ENCODE measurements at places on chromosomes 7 and 10. TPM values are rescaled to one million over a fixed set of nuclear protein-coding genes. Genes with fewer than 3 reads are reported as not detected.

CCDC146 gene
- 1.4 TPM for total RNA-seq

SFRP5 gene
- total RNA-seq: 1.1 TPM

DOCK4 gene
- total RNA-seq: 2.0 TPM

ANKRD61 gene
- total RNA-seq: not detected

WIPF3 gene
- 1.2 TPM for total RNA-seq

RPEL1 gene
- total RNA-seq: not detected

RSPH10B2 gene
- total RNA-seq: 0.45 TPM

TMEM270 gene
- total RNA-seq: not detected

MALRD1 gene
- 9.8 TPM for total RNA-seq

PLXNA4 gene
- 0.58 TPM for total RNA-seq

GFRA1 gene
- not detected for total RNA-seq

ST8SIA6 gene
- total RNA-seq: 0.16 TPM

PHKG1 gene
- 1.1 TPM for total RNA-seq

CCDC3 gene
- total RNA-seq: 1.9 TPM

LAMB1 gene
- 418 TPM for total RNA-seq

TRIM73 gene
- total RNA-seq: 0.86 TPM

STAG3 gene
- total RNA-seq: 1.3 TPM

LIPM gene
- total RNA-seq: not detected
